ENCODE measurements at places on chromosomes 6 and 20.

GRCh38 chr20:23603321-23603720 lies 2.4 kb downstream of the CST9 start:
- H3K4me3 ChIP-seq = no peak overlapping the region
- peaks cover 17% of the 10 kb centered on the region for H3K4me1 ChIP-seq
- H3K27me3 ChIP-seq = no peaks in the 10 kb centered on the region

GRCh38 chr6:41975276-41975675 lies 33.7 kb upstream of the CCND3 start:
- no peaks in the 10 kb centered on the region for H3K27me3 ChIP-seq
- no peak for DNase-seq

- no peaks in the 10 kb centered on the region for H3K36me3 ChIP-seq
- H3K4me3 ChIP-seq = no peak overlapping the region
- no peaks in the 10 kb centered on the region for H3K27me3 ChIP-seq
- H3K27ac ChIP-seq = peak overlapping the region; percentile 71
These were observed 94.0 kb downstream of the ADGRG6 start for GRCh38 chr6:142395768-142396231.

DNA sequence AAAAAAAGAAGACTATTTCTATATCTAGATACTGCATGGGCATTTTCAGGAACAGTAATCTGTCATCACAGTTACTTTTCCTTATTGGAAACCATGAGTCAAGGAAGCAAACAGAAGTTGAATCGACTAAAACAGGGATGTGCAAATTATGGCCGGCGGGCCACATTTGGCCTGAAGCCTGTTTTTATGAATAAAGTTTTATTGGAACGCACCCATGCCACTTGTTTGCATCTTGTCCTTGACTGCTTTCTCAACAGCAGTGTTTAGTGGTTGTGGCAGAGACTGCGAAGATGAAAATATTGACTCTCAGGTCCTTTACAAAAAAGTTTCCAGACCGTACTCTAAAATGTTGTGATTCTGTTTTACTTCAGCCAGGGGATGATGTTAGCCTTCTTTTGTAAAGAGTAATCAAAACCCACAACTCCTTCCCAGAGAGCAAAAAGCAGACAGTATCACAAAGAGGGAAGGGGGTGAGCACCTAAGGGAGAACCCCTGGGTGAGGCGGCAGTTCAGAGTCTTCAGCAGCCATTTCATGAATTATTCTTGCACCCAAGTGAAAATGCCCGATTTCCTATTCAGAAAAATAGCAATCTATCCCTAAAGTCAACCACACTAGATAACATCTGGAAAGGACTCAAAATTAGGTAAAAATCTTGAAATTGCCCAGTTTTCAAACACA lies 190.4 kb downstream of the MYLK4 start:
- H3K27ac ChIP-seq = no peak overlapping the region
- H3K4me1 ChIP-seq = no peaks in the 10 kb centered on the region
- H3K4me3 ChIP-seq = no peak overlapping the region
- no peaks in the 10 kb centered on the region for H3K36me3 ChIP-seq
- no peak for DNase-seq
- peaks cover 4% of the 10 kb centered on the region for H3K27me3 ChIP-seq

DNA sequence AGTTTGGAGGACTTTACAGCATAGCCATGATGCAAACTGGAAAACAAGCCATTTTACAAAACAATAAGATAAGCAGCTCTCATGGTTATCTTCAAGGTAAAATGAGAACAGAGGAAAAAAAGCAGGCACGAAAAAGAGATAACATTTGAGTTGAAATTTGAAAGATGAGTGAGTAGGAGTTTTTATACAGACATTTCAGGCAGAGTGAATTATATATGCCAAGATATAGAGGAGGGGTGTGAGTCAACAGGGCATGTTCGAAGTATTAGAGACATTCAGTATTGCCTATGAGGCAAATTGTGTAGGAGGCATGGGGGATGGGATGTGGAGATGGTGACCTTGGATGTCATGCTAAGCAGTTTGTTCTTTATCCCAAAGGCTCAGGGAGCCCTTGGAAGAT lies 240.5 kb upstream of the MAN1A1 start:
- no peaks in the 10 kb centered on the region for H3K36me3 ChIP-seq
- H3K27me3 ChIP-seq = no peaks in the 10 kb centered on the region
- DNase-seq = no peak
- no peak overlapping the region for H3K27ac ChIP-seq

- H3K36me3 ChIP-seq = no peaks in the 10 kb centered on the region
- no peaks in the 10 kb centered on the region for H3K4me1 ChIP-seq
- H3K27ac ChIP-seq = no peak overlapping the region
- H3K4me3 ChIP-seq = no peak overlapping the region
- no peaks in the 10 kb centered on the region for H3K27me3 ChIP-seq
- no peak for DNase-seq
These were observed 140.9 kb downstream of the GRIK2 start for GRCh38 chr6:101534386-101534785.

GRCh38 chr6:121437851-121438651 lies 2.6 kb downstream of the GJA1 start:
- peaks cover 73% of the 10 kb centered on the region for H3K27me3 ChIP-seq
- no peak overlapping the region for H3K4me3 ChIP-seq

- peaks cover 2% of the 10 kb centered on the region for H3K27me3 ChIP-seq
- H3K36me3 ChIP-seq = no peaks in the 10 kb centered on the region
- H3K4me3 ChIP-seq = no peak overlapping the region
- peaks cover 7% of the 10 kb centered on the region for H3K4me1 ChIP-seq
These were observed 3.6 kb downstream of the HLA-DQA2 start for GRCh38 chr6:32744776-32745175.

GRCh38 chr6:2447318-2447920 lies 202.0 kb upstream of the GMDS start:
- H3K27ac ChIP-seq = no peak overlapping the region
- H3K4me3 ChIP-seq = no peak overlapping the region
- H3K27me3 ChIP-seq = no peaks in the 10 kb centered on the region
- no peaks in the 10 kb centered on the region for H3K4me1 ChIP-seq
- no peak for DNase-seq
- H3K36me3 ChIP-seq = no peaks in the 10 kb centered on the region

DNA sequence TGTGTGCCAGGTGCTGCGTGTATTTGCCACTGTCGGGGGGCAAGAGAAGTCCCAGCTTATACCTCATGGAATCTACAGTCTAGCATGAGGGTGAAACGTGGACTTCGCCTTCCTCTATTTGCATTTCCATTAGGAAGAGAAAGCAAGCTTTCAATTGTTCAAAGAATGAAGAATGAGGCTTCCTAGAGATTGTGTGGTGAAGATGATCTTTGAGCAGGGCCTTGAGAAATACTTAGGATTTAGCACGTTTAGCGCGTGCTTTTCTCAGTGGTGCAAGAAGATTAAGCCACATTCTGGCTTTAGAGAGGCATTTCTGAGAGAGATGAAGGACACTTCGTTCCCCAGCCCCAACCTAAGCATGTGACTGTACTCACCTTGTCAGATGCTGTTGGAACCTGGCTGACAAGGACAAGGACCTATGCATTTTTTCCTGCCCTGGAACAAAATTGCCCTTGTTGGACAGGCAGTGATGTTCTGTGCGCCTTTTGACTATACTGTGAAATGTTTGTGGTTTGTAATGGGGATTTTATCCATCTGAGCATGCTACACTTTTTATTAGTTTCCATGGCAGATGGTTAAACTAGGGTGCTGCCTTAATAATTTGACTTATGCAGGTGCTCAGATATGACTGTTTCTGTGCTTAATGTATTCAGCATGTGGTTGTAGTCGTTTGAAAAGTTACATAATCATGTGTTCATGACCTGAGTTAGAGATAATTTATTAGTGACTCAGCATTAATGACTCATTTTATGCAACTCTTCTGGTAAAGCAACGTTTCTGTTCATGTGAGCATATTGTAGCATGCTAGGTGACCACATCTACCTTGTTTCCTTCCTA lies 10.7 kb downstream of the TULP4 start:
- H3K27ac ChIP-seq = no peak overlapping the region
- H3K4me3 ChIP-seq = no peak overlapping the region
- DNase-seq = peak; percentile 47
- no peaks in the 10 kb centered on the region for H3K27me3 ChIP-seq
- H3K4me1 ChIP-seq = peaks cover 16% of the 10 kb centered on the region
- no peaks in the 10 kb centered on the region for H3K36me3 ChIP-seq

- H3K4me3 ChIP-seq = no peak overlapping the region
- H3K27me3 ChIP-seq = no peaks in the 10 kb centered on the region
- H3K4me1 ChIP-seq = peaks cover 5% of the 10 kb centered on the region
- H3K27ac ChIP-seq = no peak overlapping the region
- DNase-seq = no peak
- H3K36me3 ChIP-seq = no peaks in the 10 kb centered on the region
These were observed 129.0 kb upstream of the TNFAIP3 start for GRCh38 chr6:137737836-137738596.

- no peak overlapping the region for H3K4me3 ChIP-seq
- H3K27me3 ChIP-seq = no peaks in the 10 kb centered on the region
- no peak overlapping the region for H3K27ac ChIP-seq
- no peaks in the 10 kb centered on the region for H3K36me3 ChIP-seq
These were observed 79.7 kb upstream of the MYLIP start for GRCh38 chr6:16049168-16049567.

- no peak for DNase-seq
- H3K27ac ChIP-seq = no peak overlapping the region
- no peaks in the 10 kb centered on the region for H3K27me3 ChIP-seq
- no peaks in the 10 kb centered on the region for H3K4me1 ChIP-seq
- H3K4me3 ChIP-seq = no peak overlapping the region
These were observed 292.2 kb upstream of the QKI start for GRCh38 chr6:163122365-163122764.

DNA sequence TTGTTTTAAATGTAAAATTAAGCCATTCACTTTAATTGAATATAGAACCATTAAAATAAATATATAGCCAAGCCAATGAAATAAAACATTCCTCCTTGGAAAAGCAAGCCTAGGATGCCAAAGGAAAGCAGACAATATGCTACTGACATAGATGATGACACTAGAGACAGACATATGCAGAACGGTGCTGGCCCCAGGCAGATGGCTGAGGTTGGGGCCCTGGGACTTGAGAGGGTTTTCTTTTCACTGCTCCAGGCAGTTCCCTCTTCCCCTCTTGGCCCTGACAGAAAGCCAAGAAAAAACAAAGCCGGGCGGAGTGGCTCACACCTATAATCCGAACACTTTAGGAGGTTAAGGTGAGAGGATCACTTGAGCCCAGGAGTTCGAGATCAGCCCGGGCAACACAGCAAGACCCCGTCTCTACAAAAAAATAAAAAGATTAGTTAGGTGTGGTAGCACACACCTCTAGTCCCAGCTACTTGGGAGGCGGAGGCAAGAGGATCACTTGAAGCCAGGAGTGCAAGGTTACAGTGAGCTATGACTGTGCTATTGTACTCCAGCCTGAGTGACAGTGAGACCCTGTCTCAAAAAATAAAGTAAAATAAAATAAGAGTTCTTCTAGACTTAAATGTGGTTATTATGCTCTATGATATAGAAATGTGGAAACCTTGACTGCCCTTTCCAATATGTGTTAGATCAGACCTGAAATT lies 31.2 kb downstream of the FASTKD5 start:
- H3K27ac ChIP-seq = no peak overlapping the region
- peaks cover 2% of the 10 kb centered on the region for H3K4me1 ChIP-seq
- no peak overlapping the region for H3K4me3 ChIP-seq
- H3K27me3 ChIP-seq = no peaks in the 10 kb centered on the region

- H3K4me1 ChIP-seq = peaks cover 16% of the 10 kb centered on the region
- peak; percentile 47 for DNase-seq
- no peak overlapping the region for H3K4me3 ChIP-seq
- H3K27ac ChIP-seq = no peak overlapping the region
These were observed 4.8 kb downstream of the PHF20 start for GRCh38 chr20:35776513-35777101.

GRCh38 chr6:3627956-3628835 lies 123.3 kb downstream of the PXDC1 start:
- no peaks in the 10 kb centered on the region for H3K36me3 ChIP-seq
- DNase-seq = peak; percentile 87
- H3K4me1 ChIP-seq = peaks cover 31% of the 10 kb centered on the region
- H3K27ac ChIP-seq = no peak overlapping the region
- peak overlapping the region; percentile 43 for H3K4me3 ChIP-seq
- H3K27me3 ChIP-seq = no peaks in the 10 kb centered on the region

All from common myeloid progenitor, CD34-positive (primary cell).